ENCODE measurements at places on chromosomes 6 and 20. TPM values are rescaled to one million over a fixed set of nuclear protein-coding genes. Genes with fewer than 3 reads are reported as not detected.

LIN28B gene
- polyA plus RNA-seq, result 0.67 TPM

DNA sequence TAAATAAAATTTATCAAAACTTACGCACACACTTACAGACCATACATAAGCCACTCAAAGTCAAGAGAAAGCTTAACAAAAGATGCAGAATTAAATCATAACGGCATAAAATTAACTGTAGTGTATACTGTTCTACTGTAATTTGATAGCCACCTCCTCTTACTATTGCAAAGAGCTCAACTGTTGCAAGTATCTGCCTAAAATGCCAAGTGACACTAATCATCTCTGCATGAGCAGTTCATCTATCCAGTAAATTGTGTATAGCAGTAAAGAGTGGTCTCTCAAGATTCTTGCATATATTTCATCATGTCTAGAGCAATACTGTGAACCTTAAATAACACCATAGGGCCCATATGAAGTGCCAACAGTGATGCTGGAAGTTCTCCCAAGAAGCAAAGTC is 12.3 kb downstream of the OR2H2 start:
- no peak for DNase-seq

IYD gene
- not detected for polyA plus RNA-seq

OPRM1 gene
- polyA plus RNA-seq, result 0.15 TPM

GRCh38 chr6:86949771-86950170 is 12.4 kb downstream of the HTR1E start:
- DNase-seq, result no peak

DNA sequence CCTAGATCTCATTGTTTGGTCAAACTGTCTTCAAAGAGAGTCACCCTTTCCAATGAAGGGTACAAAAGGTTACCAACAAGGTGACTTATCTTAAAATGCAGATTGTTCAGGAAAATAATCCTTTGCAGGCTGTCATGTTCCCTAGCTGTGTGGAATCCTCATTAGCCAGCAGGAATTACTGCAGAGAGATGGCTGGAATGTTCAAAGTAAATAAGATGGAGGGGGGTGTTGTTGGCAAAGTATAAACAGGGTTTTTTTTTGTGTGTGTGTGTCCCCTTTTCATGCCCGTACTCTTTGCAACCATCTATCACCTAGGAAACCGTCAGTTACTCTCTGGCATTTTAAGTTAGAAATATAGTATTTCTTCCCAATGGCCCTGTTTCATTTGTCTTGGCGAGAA is 6.5 kb downstream of the NEDD9 start:
- no peak for DNase-seq

GRCh38 chr20:41476013-41476441 is 109.4 kb upstream of the EMILIN3 start:
- DNase-seq, result no peak

SPDEF gene
- polyA plus RNA-seq, result 0.10 TPM

GRCh38 chr6:7143476-7143974 is 35.8 kb downstream of the RREB1 start:
- no peak for DNase-seq

LRRC73 gene
- 0.89 TPM for polyA plus RNA-seq

DNA sequence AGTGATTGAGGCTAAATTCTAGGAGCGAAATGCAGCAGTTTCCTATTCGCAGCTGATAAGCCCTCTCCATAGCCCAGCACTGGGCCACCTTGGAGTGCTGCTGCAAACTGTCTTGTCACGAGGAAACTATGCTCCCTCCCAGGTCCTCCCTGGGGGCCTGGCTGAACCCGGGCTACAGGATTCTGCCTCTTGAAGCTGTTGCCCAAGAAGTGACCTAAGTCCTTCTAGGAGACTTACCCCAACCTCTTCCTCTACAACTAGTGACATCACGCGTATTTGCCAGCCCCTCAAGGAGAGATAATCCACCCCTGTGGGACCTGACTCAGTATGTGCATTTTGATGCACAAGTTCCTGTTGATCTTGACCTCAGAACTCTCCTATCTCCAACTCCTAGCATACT is 26.5 kb upstream of the ZFAND3 start:
- no peak for DNase-seq

- DNase-seq, result no peak
Measured at GRCh38 chr6:20459682-20460081, 58.0 kb downstream of the E2F3 start.

DNA sequence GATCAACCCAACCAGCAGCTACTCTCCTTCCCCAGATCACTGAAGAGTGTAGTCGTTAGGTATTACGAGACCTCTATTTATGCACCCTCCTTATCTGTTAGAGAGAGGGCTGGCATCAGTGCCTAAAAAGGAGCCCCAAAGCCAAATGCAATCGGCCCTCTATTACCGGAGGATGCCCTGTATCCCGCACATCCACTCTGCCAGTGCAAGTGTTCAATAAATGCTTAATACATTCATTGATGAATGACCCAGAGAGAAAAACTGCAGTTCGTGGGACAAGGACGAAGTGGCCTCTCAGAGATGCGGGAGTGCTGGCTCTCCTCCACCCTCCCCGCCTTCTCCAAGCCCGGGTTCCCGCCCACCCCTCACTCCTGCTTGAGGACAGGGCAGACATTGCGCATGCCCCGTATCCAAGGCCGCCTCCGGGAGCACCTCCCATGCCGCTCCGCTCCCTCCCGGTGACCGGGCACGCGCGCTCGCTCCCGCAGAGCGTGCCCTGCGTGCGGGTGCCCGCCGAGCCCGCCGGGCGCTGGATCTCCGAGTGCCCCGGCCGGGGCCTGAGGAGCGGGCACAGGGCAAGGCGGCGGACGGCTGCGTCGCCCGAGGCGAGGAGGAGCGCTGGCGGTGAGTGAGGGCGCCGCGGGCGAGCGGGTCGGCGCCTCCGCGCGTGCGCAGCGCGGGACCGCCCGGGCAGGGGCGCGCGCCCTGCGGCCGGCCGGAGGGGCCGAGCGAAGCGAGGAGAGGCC is 27.2 kb upstream of the BTBD3 start:
- peak; percentile 96 for DNase-seq

- no peak for DNase-seq
Measured at GRCh38 chr6:159688266-159688905, 4.7 kb downstream of the SOD2 start.

GRCh38 chr6:162821102-162821501 is 93.3 kb downstream of the PACRG start:
- DNase-seq, result no peak

DNA sequence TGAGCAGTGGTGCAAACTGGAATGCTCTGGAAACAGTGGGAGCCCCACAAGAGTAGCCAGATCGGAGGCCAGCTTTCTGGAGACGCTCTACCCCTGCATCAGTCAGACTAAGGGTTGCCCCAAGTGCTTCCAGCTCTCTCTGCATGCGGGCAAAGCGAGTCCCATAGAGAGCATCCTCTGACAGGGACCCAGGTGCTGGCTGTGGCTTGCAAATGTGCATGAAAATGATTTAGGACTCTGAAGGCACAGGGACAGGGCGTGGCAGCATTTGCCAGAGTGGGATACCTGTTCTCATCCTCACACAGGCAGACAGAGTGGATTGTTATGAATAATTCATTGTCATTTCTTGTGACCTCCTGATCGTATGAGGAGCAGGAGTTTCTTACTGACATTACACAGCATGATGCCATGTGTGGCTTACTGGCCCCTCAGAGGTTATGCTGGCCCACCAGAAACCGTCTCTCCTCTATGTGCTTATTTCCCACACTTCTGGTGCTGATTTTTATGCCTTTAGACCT is 10.3 kb downstream of the RIN2 start:
- no peak for DNase-seq

DNA sequence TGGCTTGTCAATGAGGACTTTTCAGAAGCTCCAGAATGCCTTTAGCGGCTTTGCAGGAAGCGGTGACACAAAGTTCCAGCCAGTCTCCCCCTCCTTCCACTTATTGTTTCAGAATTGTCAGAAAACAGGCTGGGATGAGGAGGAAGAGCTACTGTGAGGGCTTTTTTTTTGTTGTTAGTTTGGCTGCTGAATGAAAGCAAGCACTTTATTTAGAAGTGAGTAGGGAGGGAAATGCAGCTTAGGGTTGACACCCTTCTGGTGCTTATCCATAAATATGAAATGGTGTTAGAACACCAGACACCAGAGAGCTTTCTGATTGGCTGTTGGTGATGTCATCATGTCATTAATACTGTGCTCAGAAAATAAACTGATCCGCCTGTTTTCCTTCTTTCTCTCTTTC is 251.5 kb downstream of the SOX4 start:
- DNase-seq, result peak; percentile 27

DNA sequence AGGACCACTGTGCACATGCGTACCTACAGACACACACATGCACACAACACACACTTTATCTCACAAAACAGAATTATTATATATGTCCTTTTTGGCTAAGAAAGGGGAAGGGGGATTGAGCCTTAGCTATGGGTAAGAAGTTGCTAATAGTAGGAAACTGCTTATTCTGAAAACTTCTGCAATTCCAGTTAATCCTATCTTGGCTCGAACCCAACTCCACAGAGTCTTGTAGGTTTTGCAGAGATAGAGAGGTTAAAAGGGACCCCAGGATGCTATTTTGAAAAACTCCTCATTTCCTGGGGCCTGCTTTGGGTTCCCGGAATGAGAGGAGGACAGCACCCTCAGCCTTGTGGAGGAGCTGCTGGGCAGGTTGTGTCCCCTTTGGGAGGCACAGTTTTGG is 233.8 kb downstream of the CLIC5 start:
- DNase-seq, result no peak

Data from SK-N-SH (cell line).